ENCODE measurements at places on chromosomes 16 and 17.

DNA sequence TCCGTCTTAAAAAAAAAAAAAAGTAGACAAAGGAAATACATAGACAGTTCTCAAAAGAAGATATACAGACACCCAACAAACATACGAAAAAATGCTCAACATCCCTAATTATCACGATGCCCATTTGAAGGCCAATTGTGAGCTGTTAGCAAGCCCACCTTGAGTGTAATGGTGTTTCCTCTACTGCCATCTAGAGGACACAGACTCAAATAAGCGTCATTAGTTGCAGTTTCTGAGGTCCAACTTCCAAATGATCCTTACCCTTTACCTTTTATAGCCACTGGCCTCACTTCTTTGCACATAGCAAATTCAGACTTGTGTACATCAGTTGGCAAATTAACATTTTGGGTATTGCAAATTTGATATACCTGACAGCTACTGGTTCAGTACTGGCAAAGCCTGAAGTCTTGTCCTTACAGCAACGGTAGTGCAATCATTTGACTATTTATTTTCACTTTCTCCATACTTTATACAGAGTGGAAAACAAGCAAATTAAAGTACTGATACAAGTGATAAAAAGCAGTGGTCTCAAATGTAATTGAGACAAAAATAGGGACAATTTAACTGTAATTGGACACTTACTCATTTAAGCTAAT is 536.3 kb upstream of the EEF2KMT start:
- DNase-seq = no peak

DNA sequence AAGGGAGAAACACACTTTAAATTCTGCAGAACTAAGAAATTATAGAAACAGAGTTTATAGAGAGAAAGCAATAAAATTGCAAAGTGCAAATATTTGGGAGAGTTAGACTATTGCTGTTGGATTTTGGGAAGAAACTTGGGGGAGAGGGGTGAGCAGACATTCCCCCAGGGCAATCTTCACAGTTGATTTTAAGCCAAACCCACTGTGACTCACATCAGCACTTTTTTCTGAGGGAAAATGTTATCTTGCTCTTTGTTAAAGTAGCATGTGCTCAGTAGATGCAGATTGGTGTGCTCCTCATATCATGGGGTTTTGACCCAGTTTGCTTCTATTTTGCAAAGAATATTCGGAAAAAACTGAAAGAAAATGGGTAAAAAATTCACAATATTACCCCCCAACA is 367.6 kb downstream of the CDH11 start:
- no peak for DNase-seq

- no peak for DNase-seq
These were observed 15.1 kb upstream of the RASD1 start for GRCh38 chr17:17511293-17511741.

- no peak for DNase-seq
These were observed 23.5 kb downstream of the TUBG1 start for GRCh38 chr17:42632949-42633444.

- no peak for DNase-seq
These were observed 11.3 kb downstream of the MCRIP1 start for GRCh38 chr17:81821603-81822311.

DNA sequence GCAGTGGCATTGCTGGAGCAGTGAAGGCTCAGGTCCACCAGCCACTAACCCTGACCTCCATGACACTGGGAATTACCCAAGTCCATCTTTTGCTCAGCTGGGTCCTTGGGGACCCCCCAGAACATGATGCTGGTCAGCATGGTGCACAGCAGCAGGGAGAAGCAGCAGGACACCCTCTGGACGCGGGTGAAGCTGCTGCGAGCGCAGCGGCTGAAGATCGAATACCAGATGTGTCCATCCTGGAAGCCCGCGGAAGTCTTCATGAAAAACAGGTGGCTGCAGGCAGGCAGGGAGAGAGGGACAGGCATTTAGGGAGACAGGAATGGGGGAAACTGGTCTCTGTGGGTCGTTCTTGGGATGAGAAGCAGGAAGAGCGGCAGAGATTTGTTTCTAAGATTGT is 53.4 kb upstream of the GCSH start:
- DNase-seq = no peak

DNA sequence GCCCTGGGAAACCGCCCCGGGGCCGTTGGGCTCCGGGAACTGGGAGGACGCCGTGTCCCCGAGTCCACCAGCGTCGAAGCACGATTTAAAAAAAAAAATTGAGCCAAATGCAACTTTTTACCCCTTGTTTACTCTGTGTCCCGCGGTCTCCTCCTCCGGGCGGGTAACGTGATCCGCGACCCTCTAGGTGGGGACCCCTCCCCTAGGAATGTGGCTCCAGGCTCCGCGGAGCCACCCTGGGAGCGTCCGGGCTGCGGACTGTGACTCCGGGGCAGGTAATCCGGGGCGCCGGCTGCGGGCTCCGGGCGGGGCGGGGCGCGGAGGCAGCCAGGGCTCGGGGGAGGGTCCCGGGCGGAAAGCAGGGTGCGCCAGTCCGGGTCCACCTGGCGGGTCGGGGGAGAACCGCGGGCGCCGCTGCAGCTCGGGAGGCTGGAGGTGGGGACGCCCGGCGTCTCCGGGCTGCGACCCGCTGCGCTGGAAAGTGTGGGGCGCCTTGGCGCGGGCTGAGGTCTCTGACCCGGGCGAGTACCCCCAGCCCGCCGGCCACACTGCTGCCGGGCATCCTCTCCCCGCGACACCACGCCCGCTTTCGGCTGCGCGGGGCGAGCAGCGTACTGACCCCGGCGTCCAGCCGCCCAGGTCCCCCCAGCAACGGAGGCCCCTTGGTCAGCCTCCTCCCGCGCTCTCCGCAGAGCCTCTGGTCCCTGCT is 852 bp upstream of the HELZ start:
- DNase-seq = peak; percentile 43

- DNase-seq = no peak
These were observed 62.7 kb downstream of the ZNF423 start for GRCh38 chr16:49793244-49793643.

DNA sequence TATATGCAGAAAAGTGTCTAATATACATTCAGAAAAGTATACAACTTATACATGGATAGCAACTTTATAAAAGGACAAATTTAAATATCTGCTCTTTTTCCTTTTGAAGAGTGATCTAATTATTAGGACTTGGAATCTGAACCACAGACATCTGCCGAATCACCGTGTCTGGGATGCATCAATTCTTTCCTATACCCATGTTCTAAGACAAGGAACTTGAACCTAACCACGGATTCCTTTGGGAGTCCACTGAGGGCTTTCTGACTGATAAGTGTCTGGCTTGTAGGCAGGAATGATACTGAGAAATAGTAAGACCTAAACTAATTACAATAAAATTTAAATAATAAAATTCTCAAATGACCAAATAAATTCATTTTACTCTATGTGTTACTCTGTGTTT is 54.2 kb downstream of the NDEL1 start:
- no peak for DNase-seq

DNA sequence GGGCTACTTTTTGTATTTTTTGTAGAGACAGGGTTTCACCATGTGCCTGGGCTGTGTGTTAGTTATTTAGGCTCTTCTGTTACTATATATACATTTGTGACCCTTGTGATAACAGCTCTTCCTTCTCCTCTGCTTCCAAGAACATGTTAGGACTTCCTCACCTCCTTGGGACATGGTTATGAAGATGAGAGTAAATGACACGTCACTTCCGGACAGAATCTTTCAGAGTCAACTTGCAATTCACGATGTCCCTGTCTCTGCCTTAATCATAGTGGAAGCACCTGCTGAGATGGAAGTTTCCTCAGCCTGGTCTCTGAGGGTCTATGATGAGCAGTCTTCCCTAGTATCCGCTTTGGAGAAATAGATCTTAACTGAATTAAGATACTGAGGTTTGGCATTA is 42.9 kb downstream of the CCDC42 start:
- no peak for DNase-seq

- no peak for DNase-seq
These were observed 47.2 kb downstream of the PDPK1 start for GRCh38 chr16:2584729-2585650.

GRCh38 chr16:3059723-3060242 is 5.7 kb upstream of the IL32 start:
- no peak for DNase-seq

GRCh38 chr17:15483431-15483830 is 16.0 kb upstream of the CDRT4 start:
- no peak for DNase-seq

All from activated naive CD8-positive, alpha-beta T cell treated with anti-CD3 and anti-CD28 coated beads, Interleukin-2, amount 50 U/mL, for 24 hours (primary cell).